ENCODE measurements at places on chromosomes 12 and 14.

DNA sequence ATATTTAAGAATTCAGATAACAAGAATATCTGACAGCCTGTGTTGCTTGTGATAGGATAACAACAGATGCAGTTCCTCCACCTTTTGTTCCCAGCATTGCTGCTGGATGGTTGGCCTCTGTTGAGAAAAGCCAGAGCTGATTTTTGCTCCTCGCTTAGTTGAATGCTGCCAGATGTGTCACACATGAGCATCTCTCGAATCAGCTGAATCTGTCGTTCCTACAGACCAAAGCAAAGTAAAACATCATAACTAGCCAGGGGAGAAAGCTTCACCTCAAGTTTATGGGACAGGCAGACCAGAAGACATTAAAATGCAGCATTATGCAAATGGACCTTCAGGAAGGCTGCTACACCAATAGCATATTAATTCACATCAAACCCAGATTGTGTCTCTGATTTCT, 20.1 kb downstream of the RACGAP1 start:
- no peak for DNase-seq

DNA sequence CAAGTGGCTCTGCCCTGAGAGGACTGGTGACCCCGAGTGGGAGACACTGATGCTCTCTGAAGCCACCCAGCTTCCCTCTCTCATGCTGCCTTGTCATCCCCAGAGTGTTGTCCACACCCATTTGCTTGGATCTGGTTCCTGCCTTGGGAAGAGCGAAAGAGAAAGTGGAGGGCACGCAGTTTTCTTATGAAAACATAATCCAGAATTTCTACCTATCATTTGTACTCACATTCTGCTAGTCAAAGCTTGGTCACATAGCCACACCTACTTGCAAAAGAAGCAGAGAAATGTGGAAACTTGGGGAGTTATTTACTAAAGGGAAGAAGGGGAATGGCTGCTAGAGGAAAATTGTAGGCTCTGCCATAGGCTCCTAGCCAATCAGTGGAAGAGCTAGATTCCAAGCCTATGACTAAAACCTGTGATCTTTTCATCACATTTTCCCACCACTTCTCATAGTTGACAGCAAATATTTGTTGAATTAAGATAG, 326.3 kb downstream of the ZFP36L1 start:
- no peak for DNase-seq

- no peak for DNase-seq
Measured at GRCh38 chr14:32738206-32738871, 200.3 kb upstream of the NPAS3 start.

DNA sequence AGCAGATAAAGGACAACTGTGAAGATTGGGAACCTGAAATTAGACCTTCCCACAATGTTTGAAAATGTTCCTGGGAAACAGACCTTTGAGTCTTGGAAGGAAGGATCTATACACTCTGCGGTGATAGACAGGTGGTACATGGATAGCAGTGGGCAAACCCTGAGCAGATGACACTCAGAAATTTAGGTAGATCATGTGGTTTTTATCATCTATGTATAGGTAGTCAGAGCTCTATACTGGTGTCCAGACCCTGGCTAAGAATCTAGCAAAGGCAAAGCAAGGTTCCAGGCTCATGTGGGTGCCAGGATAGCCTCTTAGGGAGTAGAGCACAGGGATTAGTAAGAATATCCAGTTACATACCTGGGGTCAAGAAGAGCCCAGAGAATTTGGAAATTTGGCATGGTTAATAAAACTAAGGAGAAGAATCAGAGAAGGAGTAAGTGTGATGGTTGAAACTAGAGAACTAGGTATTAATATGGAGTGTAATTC, 331.2 kb upstream of the FBXO33 start:
- no peak for DNase-seq

DNA sequence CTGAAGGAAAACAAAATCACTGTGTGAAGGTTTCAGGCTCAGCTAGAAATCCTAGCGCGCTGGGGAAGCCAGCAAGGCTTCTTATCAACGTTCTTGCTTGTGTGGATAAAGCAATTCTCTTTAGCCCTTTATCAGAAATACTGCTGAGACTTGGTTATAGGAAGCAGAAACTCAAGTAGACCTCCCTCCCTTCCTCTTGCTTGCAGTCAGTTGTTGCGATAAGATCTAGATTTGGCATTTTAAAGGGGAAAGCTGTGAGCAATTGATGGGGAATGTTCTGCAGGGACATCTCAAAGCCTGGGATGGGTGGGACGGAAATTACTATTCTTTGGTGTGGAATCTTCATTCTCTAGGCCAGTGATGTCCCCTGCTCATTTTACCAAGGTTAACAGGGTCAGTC, 76.4 kb upstream of the ANO4 start:
- DNase-seq: no peak

- peak; percentile 59 for DNase-seq
Measured at GRCh38 chr14:75831455-75831854, 150.3 kb downstream of the TGFB3 start.

- DNase-seq: no peak
Measured at GRCh38 chr14:27228053-27228452, 630.2 kb upstream of the NOVA1 start.

DNA sequence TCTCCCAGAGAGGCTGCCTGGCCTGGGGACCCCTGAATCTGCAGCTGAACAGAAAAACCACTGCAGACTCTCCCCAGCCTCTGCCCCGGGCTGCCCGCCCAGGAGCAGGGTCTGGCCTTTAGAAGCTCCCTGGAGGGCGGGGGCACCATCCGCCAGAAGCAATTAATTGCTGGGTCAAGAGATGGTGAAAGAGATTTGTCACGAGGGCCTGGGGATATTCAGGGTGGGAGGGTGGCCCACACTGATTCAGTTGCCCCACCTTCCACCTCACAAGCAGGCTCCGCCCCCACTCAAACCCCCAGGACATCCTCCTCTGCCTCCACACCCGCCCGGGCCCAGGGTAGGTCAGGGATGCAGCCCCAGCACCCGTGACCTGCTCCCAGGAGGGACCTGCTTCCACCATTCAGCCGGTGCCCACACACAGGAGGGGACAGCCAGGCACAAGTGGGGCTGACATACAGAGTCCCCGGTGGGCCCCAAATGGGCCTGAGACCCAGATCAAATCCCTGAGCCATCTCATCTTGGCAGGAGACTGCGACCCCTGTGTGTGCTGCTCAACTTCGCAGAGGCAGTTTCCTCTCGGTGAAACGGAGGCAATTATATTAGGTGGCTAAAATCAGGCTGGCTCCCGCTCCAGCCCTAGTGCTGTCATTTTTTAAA, 23.0 kb downstream of the NCOR2 start:
- DNase-seq: no peak

DNA sequence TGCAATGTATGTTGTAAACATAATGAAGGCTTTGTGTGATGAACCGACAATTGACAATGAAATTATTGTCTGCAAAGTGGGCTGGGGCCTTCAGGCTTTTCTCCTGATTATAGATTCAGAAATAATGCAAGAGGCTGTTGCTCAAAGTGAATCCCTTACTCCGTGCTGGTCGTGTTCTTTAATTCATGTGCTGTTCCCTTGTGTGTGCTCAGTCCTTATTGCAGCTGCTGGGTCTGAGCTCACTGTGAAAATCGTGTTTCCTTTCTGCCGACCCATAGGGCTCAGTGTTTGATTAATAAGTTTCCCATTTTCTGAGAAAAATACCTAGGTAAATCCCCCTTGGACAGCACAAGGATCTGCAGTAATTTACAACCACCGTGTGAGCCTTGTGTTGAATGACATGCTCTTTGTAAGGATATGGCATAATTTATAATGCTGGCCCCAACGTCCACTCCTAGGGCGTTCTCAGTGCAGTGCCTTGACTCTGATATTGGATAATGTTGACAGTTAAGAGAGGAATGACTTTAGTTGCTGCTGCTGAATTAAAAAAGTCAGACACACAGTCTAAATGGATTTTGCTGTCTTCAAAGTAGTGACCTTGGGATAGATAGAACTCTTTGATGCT, 81.6 kb downstream of the RGS6 start:
- DNase-seq: no peak

- DNase-seq: no peak
Measured at GRCh38 chr12:101277443-101277842, 2.5 kb upstream of the UTP20 start.

GRCh38 chr12:109696485-109697269, 16.9 kb upstream of the FAM222A start:
- no peak for DNase-seq

GRCh38 chr12:53344487-53344823, 8.3 kb upstream of the SP7 start:
- no peak for DNase-seq

DNA sequence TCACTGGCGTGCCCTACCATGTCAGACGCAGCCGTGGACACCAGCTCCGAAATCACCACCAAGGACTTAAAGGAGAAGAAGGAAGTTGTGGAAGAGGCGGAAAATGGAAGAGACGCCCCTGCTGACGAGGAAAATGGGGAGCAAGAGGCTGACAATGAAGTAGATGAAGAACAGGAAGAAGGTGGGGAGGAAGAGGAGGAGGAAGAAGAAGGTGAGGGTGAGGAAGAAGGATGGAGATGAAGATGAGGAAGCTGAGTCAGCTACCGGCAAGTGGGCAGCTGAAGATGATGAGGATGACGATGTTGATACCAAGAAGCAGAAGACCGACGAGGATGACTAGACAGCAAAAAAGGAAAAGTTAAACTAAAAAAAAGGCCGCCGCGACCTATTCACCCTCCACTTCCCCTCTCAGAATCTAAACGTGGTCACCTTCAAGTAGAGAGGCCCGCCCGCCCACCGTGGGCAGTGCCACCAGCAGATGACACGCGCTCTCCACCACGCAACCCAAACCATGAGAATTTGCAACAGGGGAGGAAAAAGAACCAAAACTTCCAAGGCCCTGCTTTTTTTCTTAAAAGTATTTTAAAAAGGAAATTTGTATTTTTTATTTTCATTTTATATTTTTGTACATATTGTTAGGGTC, 13.2 kb downstream of the TRIP11 start:
- DNase-seq: no peak

DNA sequence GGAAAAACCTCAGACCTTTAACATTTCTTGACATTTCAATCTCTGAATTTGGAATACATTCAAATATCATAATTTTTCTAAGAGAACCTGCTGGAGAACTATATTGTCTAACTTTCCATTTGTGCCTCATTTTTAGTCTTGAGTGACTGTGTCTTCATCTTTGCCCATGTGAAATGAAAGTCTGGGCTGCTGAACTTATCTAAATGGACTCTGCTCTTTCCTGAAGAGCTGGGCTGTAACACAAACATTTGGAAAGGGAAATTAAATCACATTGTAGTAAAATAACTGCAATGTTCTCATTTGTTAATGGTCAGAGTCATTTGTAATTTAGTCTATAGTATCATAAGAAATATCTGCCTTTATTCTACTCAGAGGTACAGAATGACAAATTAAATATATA, 373.1 kb downstream of the LRIG3 start:
- no peak for DNase-seq

DNA sequence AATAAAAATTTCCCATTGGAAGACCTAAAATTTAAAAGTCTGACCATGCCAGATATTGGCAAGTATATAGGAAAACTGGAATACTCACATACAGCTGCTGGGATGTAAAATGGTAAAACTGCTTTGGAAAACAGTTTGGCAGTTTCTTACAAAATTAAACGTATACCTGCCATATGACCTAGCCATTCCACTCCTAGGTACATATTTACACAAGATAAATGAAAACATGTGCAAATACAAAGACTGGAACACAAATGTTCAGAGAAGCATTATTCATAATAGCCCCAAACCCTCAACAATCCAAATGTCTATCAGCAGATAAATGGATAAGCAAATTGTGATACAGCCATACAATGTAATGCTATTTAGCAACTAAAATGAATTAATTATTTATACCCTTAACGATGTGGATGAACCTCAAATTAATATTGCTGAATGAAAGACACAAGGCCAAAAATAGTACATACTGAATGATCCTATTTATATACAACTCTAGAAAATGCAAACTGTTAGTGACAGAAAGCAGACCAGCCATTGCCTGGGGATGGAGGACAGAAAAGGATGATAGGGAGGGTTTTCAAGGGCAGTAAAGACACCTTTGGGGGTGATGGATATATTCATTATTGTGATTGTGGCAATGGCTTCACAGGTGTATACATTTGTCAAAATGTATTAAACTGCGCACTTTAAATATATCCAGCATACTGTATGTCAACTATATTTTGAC, 21.3 kb upstream of the TCP11L2 start:
- no peak for DNase-seq

DNA sequence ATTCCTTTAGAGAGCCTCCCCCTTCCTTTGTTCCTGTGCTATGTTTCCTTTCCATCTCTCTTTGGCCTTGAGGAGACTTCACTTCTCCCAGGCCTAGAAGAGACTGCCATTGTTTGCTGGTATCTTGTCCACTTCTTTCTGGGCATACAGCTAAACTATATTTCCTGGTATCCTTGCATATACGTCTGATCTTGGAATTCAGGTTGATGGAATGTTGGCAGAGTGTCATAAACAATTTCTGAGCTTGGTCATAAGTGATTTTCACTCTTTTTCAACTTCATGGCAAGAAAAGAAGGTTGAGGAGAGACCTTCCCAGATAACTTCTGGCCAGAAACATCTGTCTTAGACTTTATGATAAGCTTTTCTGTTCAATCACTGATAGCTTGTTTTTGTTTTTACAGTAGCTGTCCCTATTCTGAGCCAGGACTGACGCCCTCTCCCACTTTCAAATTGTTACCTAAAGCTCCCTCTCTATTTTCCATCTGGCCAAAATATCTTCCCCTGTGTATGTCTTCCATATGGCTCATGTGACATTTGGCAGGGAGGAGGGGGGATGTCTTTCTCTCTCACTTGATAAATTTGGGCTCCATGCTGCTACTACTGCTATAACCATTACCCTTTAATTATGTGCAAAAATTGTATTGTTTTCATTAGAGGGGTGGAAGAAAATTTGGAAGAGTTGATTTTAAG, 457.0 kb downstream of the ADAMTS20 start:
- DNase-seq: no peak

DNA sequence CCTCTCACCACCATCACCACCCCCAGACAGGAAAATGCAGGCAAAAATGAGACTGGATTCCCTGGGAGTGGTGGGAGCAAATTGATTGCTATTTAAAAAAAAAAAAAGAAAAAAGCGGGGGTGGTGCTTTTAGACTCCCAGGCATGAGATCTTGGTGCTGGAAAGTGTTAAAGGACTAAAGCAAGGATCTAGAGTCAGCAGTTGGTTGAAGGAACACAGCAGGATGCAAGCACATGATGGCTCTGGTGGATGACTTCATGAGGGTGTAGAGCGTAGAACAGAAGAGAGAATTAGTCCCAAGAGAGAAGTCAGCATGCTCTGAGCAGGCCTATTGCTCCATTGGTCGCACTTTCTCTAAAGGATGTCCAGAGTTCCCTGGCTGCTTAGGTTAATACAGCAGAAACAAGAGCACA, 183.8 kb upstream of the HMGA2 start:
- DNase-seq: no peak
